ENCODE measurements at places on chromosomes 6 and 20.

DNA sequence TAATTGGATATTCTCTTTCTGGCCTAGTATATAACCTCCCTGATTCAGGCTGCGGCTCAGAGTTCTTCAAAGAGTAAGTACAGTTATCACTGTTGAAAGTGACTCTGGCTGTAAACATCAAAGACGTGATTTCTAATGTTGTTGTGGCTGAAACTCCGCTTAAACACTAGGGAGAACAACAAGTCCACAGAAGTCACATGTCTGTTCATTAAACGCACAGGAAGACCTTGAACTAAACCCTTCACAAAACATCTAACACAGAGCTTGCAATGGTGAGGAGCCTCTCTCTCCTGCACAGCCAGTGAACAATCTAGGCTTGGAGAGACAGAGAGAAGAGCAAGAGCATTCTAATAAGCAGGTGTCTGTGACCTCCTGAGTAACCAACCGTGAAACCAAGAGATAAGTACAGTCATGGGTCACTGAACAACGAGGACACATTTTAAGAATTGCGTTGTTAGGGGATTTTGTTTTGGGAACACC lies 249.3 kb downstream of the PRKN start:
- DNase-seq, result no peak

DNA sequence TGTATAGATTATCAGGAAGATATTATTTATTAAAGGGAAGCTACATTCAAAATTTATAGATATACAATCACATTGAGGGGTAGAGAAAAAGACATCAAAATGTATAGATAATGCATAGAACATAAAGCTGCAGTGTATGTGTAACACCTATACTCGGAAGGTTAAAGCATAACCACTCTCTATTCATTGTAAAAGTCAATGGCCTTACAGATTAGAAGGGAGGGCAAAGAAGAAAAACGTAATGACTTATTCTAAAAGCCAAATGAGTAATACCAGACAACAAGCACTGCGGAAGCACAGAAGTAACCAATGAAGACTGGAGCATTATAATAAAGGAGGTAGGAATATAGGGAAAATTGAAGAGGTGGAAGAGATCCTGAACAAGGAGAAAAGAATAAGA lies 11.3 kb downstream of the HBS1L start:
- no peak for DNase-seq

- no peak for DNase-seq
Measured at GRCh38 chr6:151475653-151476523, 17.9 kb upstream of the CCDC170 start.

GRCh38 chr20:41394931-41395666 lies 28.5 kb upstream of the EMILIN3 start:
- no peak for DNase-seq

- DNase-seq, result no peak
Measured at GRCh38 chr6:7463785-7464184, 74.2 kb downstream of the RIOK1 start.

GRCh38 chr20:45091366-45091765 lies 9.6 kb downstream of the KCNS1 start:
- no peak for DNase-seq

DNA sequence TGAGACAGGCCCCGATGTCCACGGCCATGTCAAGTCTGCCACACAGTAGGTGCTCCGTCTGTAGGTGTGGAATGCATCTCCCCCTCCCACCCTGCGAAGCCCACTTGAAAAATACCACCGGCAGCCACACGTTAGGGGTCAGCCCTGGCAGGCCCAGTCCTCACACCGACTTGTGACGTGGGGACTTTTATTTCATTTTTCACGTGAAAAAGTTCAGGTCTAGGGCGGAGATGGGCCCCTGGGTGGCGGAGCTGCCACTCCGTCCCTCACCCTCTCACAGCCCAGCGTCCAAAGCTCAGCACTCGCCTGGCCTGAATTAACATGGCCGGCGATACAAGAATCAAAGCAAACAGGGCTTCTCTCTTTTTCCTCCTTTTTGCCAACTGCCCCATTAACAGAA lies 3.8 kb upstream of the TUBB1 start:
- no peak for DNase-seq

DNA sequence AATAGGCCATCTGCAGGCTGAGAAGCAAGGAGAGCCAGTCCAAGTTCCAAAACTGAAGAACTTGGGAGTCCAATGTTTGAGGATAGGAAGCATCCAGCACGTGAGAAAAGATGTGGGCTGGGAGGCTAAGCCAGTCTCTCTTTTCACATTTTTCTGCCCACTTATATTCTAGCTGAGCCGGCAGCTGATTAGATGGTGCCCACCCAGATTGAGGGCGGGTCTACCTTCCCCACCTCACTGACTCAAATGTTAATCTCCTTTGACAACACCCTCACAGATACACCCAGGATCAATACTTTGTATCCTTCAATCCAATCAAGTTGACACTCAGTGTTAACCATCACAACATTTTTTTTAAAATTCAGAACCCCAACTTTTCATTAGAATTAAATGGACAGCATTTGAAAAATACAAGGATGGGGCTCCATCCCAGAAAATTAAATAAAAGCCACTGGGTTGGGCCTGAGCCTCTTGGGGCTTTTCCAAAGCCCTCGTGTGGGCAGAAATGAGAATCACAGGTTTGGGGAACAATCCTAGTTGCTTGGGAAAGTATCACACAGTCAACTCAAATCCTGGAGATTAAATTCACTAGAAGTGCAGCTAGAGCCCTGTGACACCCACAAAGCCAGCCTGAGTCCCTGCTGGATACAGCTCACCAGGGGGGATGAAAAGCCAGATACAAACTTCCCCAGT lies 2.2 kb downstream of the CLDN20 start:
- DNase-seq, result no peak

DNA sequence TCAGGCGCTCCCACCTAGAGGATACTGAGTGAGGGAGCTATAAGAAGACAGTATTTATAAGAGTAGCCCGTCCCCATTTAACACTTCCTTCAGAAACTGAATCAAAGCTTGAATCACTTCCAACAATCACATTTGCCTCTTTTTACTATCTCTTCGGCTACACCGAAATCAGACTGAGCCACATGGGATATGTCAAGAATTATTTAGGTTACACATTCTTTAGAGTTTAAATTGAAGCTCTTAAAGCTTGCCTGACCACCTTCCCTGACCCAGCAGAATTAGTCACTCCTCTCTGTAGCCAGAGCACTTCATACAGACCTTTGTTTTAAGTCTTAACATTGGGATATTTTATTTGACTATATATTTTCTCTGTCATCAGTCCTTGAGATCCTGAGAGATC lies 163.7 kb downstream of the MAFB start:
- peak; percentile 32 for DNase-seq

- no peak for DNase-seq
Measured at GRCh38 chr20:9487231-9487630, 27.2 kb upstream of the LAMP5 start.

- no peak for DNase-seq
Measured at GRCh38 chr20:35325401-35325800, 33.2 kb upstream of the FAM83C start.

DNA sequence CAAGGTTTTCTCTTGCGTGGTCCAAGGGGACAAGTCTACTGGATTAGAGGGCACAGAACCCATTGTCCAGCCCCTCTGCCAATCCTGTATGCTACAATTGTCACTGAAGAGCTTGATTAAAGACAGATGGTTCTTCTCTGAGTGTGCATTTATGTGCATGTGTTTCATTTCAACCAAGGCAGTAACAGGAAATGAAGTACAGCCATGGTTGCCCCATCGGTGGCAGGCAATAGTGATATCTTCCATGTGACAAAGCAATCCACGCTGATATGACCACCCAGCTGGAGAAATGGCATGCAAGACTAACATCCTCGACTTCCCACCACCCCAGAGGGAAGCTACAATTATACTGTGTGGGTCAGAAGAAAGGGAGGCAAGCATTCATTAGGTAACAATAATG lies 85.5 kb downstream of the UNC5CL start:
- DNase-seq, result no peak

- no peak for DNase-seq
Measured at GRCh38 chr20:45028424-45029136, 62.3 kb downstream of the STK4 start.
